Activated CD4-positive, alpha-beta T cell treated with anti-CD3 and anti-CD28 coated beads, Interleukin-2, amount 50 U/mL, for 4 hours (primary cell): ENCODE measurements at places on chromosomes 1 and 21.

- no peak for DNase-seq
Measured at GRCh38 chr1:199057322-199057721, 418.5 kb downstream of the PTPRC start.

DNA sequence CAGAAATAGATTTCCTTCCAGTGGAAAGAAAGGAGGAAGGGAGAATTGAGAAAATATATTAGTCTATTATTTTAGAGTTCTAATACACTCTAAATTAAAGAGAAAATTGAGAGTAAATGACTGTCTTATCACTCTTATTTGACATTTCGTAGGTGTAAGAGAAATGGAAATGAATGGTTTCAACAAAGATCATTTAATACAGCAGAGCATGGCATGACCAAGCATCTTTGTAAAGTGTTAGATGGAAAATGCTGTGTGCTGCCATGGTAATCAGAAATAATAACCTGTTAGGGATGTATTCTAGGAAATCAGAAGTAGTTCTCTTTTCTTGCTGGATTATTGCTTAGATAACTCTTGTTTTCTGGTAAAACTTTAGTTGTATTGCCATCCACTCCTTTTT, 90.9 kb downstream of the GIPC2 start:
- no peak for DNase-seq

DNA sequence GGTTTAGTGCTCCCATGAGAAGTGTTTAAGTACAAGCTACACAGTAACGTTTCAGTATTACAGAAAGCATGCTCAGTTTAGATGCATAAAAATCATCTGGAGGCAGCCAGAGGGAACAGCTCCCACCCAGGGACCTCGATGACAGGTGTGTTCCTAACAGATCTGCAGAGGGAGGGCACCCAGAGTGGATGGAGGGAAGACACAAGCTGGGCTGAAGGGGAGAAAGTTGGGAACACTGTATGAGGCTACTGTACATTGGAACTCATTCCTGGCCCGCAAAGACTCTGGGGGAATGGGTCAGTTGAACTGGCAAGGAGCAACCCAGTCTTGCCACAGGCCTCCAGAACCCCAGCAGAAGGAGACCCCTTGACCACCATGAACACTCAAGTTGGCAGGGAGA, 52.4 kb downstream of the ZP4 start:
- no peak for DNase-seq

GRCh38 chr21:32599526-32599925, 12.7 kb downstream of the CFAP298 start:
- no peak for DNase-seq

GRCh38 chr1:153028766-153029165, 2.2 kb upstream of the SPRR1B start:
- no peak for DNase-seq

GRCh38 chr1:93501399-93501798, 53.5 kb downstream of the FNBP1L start:
- DNase-seq, result no peak

DNA sequence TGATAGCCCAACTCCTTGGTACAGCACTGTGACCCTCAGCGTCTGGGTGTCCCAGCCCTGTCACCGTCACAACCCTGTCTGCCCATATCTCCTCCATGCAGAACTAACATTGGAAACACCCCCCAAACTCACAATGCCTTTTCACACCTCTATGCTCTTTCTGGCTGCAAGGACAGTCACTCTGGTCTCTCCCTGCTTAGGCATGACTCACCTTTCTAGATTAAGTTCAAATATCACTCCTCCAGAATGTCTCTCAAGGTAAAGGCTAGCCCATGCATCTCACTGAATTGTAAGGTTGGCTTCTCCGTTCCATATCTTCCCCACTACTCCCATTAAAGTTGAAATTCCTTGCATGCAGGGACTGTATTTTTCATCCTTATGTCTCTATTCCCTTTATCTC, 17.0 kb upstream of the CAPN8 start:
- DNase-seq, result no peak

DNA sequence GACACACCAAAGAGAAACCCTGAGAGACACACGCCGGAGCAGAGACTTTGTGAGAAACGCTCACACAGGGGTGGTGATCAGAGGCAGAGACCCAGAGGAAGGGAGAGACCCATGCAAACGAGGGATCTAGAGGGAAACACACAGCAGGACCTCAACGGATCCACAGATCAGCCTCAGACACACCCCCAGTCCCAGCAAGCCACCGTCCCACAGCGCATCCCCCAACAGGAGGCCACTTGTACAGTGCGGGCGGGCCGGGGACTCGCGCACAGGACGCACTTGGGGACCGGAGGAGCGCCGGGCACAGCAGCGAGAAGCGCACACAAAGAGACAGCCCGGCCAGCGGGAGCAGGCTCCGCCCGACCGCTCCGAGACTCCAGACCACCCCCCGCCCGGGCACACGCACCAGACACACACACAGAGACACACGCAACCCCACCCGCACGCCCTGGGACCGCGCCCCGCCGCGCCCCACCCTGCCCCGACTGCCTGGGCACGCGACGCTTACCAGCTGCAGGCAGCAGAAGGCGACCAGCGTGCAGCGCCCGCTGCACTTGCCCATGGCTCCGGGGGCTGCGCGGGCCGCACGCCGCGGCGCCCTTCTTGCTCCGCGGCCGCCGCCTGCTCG, 587 bp downstream of the NKAIN1 start:
- no peak for DNase-seq

DNA sequence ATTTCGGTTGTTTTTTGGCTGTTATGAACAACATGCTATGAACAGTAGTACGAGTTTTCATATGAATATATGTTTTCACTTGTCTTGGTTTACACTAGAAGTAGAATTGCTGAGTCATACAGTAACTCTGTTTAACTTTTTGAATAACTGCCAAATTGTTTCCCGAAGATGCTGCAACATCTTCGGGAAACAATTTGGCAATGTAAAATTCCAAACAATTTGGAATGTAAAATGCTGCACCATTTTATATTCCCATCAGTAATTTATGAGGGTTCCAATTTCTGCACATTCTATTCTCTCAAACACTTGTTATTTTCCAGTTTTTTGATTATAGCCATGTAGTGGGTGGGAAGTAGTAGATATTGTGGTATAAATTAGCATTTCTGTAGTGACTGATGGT, 11.6 kb downstream of the PCBP3 start:
- no peak for DNase-seq

GRCh38 chr1:183619781-183620180, 15.8 kb downstream of the ARPC5 start:
- DNase-seq, result no peak

DNA sequence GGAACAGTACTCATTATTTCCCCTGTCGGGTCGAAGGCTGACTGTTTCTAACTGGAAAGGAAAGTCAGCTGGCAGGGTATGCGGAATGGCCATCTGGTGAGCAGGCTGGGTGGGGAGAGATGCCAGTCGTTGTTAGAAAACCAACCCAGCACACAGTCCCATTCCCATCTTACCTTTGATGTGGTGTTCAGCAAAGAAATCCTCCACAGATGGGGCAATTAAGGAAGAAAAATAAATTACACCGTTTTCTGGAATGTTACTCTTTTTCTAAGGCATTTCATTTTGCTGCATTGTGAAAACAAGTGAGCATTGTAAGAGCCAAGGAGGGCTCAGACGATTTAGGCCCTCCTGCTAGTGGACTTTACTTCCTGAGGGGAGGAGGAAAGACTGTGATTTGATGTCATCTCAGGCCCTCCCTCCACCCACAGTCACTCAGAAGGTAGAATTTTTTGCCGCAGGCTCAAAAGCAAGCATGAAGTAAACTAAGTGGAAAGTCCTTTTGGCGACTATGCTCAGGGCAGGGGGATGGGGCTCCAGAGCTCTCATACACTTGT, at the start of gene SLC16A4:
Gene SLC16A4 (minus strand): TSS at position 335 of the 554 bp plus-strand sequence. CDS start 1,703 bp downstream, outside the sequence.
- no peak for DNase-seq

- no peak for DNase-seq
Measured at GRCh38 chr1:171403393-171403792, 81.9 kb upstream of the PRRC2C start.

GRCh38 chr1:42684139-42684538, 1.9 kb downstream of the YBX1 start:
- DNase-seq, result no peak

DNA sequence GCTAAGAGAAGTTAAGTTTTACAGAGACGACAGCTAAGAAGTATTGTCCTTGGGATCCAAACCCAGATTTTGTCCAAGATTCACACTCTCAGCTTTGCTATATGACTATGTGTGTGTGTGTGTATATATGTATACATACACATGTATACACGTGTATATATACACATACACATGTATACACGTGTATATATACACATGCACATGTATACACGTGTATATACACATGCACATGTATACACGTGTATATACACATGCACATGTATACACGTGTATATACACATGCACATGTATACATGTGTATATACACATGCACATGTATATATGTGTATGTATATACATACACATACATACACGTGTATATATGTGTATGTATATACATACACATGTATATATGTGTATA, 3.9 kb upstream of the CACHD1 start:
- DNase-seq, result no peak

DNA sequence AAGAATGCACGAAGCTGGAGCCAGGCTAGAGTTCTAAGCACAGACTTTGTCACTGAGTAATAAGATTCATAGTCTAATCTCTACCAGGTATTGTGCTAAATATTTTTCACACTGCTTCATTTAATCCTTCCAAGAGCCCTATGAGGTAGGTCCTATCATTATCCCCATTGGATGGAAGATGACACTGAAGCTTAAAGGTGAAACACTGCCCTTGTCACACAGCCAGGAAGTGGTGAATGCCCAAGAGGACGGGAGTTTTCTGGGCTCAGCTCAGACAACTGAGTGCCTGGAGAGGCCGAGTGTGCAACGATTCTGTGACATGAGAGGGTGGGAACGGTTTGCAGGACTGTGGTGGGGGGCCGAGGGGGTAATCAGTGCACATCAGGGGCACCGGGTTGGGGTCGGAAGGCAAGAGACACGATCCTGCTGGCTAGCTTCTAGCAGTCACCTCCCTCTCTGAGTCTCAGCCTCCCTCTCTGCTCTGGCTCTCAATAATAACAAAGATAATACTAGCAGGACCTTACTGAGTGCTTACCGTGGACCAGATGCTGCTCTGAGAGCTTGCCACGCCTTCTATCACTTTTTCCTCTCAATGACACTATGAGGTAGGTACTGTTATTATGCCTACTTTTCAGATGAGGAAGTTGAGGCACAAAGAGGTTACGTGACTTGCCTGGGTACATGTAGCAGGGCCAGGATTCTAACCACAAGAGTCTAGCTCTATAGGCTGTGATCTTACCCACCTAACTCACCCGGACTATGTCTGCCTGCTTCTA, 12.4 kb downstream of the KCNQ4 start:
- no peak for DNase-seq

DNA sequence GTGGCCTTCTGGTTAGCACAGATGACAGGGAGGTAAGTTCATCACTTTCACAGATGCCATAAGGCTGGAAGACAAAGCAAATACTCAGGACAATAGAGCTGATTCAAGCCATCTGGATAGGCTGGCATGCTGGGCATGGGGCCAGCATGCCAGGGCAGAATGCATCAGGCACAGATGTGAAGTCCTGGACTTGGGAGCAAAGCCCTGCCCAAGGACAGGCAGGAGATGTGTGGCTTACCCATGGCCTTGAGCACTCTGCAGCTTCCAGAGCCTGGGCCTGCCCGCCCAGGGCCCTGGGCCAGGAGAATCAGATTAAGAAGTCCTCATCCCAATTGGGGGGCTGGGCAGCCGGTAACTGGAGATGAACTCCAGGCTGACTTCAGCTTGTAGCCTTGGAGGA, 135.7 kb upstream of the ZC3H12A start:
- no peak for DNase-seq

- no peak for DNase-seq
Measured at GRCh38 chr1:20660363-20660762, 806 bp downstream of the DDOST start.

DNA sequence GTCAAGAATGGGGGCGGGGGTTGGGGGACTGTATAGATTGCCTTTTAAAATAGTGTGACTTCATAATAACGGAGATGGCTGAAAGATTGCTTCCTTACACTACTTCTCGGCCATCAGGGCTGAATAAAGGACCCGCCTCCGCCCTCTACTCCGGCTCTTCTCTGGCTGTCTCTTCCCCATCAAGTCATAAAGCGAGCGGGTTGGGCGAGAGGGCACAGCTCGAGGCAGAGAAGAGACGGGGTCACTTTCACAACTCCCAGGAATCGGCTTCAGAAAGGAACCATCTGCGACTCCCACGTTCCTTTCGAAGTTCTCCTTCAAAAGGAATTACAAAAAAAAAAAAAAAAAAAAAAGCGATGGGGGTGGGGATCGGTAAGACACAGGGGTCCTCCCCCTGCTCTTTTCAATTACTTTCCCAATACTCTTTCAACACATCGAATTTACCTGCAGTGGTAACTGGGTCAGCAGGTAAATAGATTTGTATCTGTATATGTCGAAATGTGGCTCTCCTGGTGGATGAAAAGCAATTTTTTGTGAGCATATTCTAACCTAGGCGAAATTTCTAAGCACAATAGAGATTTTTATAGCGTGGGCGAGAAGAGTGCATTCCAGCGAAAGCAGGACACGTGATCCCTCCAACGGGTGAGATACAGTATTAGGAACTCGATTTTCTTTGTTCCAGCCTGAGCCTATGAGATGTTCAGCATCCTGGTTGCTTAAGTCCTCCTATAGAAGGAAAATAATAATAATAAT, 2.0 kb downstream of the LRRC7 start:
- no peak for DNase-seq

GRCh38 chr1:240344918-240345317, 253.2 kb downstream of the FMN2 start:
- DNase-seq, result no peak

- no peak for DNase-seq
Measured at GRCh38 chr1:68347415-68347814, 102.3 kb downstream of the RPE65 start.

- no peak for DNase-seq
Measured at GRCh38 chr21:25313829-25314228, 293.5 kb downstream of the MRPL39 start.

DNA sequence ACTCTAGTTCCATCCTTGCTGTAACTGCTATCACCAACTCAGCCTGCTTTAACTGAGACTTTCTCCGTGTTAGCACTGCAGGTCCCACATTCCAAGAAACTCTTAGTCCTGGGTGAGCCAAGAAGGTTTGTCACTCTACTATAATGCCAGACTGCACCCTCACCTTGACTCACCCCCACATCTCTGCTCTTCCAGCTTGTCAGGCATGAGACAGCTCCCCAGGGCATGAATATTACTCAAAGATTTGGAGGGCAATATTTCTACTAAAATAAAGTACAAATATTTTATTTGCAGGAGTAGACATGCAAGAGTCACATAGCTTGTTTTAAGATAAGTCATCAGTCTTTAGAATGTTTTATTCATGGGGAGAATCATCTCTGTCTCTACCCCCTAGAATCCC, 110.2 kb downstream of the MATN1 start:
- DNase-seq, result no peak

DNA sequence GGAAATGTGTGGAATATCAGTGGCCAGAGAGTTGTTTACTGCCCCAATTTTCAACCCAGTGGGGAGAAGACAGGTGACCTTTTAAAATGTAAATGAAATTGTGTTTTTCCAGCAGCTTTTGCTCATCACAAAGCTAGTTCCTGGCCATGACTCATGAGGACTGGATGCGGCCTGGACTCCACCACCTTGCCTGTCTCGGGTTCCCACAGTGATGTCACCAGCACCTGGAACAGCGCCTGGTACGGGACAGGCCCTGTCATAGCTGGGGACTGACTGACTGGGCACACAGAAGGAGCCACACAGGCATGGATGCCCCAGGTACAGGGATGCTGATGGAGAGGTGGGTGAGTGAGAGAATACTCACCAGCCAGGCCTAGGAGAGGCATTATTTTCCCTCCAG, 277.1 kb downstream of the AJAP1 start:
- DNase-seq, result no peak

- no peak for DNase-seq
Measured at GRCh38 chr1:119260506-119260905, 108.1 kb upstream of the HAO2 start.

- DNase-seq, result no peak
Measured at GRCh38 chr21:26087223-26087918, 83.2 kb downstream of the APP start.
